ENCODE measurements at places on chromosomes 3 and 15.
A peak's percentile ranks its signal among the peaks of the same experiment; 100 is the strongest.

GRCh38 chr3:105585-105984, 91.0 kb upstream of the CHL1 start:
- no peak for DNase-seq

- DNase-seq, result no peak
Observed at GRCh38 chr3:19898721-19899120, 35.3 kb downstream of the EFHB start.

DNA sequence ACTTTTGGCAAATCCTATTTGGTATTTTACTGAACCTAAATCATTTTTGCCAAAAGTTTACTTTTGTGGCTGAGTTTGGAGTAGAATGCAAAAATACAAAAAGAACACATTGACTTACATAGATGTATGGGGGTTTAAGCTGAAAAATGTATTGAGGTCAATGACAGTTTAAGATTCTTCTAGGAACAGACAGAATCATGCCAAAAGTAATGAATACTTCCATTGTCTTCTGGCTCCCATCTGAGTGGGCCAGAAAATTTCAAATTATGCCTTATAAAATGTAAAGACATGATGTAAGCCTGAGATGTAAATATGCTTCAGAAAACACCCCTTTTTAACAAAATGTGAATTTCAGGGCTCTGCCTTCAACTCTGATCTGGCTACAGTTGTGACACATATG, 375.1 kb upstream of the DPH6 start:
- no peak for DNase-seq

DNA sequence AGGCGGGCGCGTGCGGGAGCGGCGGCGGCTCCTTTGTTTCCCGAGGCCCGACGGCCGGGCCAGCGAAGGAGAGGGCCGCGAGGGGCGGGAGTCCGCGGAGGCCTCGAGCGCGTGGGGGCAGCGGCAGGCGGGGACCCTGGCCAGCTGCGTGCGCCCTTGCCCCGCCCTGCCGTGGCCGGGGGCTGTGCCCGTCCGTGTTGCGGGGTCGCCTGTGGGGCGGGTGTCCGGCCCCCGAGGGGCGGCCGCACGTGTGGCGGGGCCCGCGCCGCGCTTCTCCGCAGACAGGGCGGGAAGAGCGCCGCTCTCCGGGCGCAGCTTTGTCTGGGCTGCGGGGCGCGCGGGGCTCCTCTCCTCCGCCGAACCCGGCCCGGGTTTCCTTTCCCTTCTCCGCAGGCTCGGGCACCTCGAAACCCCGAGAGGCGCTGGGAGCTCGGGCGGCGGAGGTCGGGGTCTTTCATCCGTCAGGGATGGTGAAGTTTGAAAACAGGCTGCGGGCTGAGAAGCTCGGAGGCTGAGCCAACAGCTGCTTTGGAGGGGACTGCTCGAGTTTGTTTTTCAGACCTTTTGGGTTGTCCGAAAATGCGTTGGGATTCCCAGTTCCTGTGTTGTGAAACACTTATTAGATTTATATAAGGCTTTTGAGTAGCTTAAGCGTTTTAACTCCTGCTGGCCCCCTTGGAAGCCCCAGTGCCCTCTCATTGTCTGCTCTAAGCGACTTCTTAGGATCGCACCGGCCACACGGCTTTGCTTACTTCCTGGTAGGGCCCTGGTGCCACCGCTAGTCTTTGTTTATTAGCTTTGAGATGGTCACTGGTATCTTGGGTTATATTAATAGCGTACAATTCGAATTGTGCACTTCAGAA, 817 bp downstream of the USP3 start:
- peak; percentile 25 for DNase-seq

GRCh38 chr3:43015572-43015971, 36.5 kb downstream of the GASK1A start:
- no peak for DNase-seq

- DNase-seq, result peak; percentile 31
Observed at GRCh38 chr3:15535732-15536131, 14.2 kb upstream of the COLQ start.

- no peak for DNase-seq
Observed at GRCh38 chr15:22232675-22233074, 152.3 kb downstream of the OR4M2 start.

GRCh38 chr3:17810759-17811158, 68.3 kb upstream of the TBC1D5 start:
- DNase-seq, result no peak

DNA sequence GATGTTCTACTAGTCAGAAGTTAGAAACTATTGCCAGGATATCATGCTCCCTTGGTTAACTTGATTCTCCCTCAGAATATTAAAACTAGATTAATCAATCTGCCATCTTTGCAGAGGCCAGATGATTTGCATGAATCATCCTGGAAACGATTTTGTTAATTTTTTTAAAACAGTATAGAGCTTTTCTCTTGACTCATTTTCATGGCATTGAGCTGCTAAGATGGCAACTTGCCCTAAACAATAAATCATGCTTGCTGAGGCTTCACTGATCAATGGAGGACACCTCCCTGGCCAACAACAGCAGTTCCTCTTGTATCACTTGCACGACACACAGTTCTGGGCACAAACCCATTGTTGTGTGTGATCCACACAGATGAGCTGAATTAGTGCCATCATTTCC, 109.1 kb downstream of the COL6A6 start:
- no peak for DNase-seq

DNA sequence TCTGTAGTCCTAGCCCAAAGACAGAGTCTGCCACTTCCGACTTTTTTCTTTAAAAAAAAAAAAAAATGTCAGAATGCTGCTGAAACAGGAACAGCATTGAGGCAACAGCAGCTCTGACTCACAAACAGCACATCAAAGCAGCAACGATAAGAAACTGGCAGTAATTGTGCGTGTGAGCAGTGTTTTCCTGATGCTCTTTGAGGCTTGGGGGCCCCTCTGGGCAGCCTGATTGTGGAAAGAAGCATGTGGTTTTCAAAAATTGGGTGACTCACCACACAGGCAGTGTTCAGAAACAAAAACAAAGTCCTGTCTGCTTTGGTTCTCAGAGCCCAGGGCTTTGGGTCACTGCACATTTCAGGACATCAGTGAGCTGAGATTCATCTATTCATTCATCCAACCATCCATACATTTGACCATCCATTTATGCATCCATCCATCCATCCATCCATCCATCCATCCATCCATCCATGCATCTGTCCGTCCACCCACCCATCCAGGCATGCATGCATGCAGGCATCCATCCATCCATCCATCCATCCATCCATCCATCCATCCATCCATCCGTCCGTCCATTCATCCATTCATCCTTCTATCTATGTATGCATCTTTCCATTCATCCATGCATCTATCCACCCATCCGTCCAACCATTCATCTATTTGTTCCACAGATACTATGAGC, 308.4 kb downstream of the RPLP1 start:
- DNase-seq, result peak; percentile 71

DNA sequence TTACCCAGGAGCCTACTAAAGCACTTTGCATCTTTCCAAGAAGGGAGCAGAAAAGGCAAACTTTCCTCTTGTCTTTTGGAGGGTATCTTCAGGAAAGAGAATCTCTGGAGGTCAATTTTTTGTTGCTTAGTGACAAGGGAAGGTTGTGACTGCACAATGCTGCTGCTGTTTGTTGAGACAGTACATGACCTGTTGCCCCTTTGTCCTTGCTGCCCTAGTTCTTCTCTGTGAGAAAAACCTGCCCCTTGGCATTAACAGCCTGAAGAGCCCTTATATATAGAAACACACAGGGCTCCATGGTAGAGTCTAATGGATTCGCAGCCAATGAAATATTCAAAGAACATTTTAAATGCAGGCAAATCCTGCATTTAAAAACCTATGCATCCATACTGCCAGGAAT, 20.3 kb downstream of the KLHDC8B start:
- no peak for DNase-seq

DNA sequence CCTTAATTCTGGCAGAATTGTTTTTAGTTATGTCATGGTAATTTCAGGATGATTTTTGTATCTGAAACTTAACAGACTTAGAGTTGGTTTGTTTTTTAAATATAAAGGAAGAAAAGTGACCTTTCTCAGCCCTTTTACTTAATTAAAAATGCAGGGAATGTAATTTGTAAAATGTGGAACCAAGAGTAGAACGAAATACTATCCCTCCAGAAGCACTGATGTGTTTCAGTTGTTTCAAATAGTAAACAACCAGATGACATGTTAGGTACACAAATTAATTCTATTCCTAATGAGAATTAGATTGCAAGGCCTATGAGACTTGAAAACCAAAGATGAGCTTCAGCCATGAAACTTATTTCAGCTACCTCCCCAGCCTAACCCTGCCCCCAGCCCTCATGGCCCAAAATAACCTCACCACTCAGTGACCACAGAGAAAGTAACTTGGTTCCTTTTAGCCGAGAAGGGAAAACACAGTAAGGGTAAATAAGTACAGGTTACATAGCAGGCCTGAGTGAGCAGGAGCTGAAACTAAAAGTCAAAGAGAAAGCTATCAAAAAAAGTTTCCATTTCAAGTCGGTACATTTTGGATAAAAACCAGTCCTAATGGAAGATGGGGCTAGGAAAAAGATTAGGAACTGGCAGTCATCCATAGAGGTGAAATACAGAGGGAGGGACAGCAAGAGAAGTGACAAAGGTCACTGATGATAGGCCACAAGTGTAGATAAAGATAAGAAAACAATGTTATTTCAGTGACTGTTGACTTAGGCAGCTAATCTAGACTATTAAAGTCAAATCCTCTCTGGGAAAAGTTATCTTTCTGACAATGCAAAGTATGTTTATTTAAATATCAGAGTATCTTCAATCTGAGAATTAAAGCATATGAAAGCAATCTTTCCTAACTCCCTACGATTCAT, 23.2 kb downstream of the SENP8 start:
- DNase-seq, result no peak

DNA sequence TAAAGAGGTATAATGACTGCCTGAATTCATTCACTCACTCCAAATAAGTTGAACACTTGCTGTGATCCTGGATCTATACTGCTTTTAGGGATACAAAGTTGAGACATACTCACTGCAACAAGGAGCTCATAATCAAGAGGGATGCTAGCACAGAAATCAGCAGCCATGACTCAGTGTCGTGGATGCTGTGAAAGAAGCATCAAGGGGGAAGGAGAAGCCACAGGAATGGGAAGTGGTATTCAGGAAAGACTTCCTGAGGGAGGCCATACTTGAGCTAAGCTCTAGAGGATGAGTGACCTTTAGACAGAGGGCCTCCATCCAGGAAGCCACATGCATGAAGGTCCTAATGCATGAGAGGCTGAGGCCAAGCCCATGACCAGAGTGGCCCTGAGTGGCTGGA, 245.7 kb upstream of the RORA start:
- no peak for DNase-seq

DNA sequence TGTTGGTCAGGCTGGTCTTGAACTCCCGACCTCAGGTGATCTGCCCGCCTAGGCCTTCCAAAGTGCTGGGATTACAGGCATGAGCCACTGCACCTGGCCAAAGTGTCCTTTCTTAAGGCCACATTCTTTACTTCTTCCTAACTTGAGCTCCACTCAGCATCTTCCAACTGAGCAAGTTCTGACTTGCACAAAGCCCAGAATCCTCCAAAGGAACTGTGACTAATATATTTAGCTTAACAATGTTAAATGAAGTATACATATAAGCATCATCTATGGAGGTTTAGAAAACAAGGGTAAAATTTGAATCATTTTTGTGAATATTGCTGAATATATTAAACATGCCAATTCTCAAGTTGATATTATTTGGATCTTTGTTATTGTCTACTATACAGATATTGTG, 93.7 kb downstream of the SHQ1 start:
- DNase-seq, result no peak

- no peak for DNase-seq
Observed at GRCh38 chr3:141728355-141728892, 9.7 kb upstream of the RNF7 start.

DNA sequence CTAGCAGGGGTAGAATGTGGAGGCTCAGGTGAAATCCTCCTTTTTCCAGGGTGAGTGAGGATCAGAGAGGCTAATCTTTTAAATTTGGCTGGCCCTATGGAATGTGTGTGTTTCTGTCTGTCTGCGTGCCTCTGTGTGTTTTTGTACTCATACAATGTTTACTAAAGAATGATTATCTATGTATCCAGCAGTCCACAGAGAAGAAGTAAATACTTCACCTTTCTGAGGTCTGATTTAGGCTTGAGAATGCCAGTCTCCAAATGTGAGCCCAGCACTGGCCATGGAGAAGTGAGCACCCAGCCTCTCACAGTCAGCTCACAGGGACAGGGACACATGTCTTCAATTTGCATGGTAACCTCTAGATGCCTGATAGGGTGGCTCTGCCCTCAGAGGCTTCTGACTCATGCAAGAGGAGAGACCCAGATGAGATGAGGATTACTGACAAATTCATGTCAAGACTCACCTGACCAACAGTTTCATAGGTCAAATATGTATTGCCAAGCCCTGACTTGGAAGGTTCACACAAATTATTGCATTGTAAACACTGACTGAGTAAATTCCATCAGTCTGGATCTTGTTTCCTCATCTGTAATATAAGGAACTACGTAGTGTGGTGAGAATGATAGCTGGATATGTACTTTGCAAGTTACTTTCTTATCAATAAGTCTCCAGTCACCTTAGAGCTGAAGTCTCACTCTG, 31.0 kb downstream of the ENTPD3 start:
- no peak for DNase-seq

- DNase-seq, result no peak
Observed at GRCh38 chr3:25585361-25586166, 79.1 kb downstream of the TOP2B start.

GRCh38 chr15:88571153-88571851, 24.8 kb upstream of the DET1 start:
- no peak for DNase-seq

DNA sequence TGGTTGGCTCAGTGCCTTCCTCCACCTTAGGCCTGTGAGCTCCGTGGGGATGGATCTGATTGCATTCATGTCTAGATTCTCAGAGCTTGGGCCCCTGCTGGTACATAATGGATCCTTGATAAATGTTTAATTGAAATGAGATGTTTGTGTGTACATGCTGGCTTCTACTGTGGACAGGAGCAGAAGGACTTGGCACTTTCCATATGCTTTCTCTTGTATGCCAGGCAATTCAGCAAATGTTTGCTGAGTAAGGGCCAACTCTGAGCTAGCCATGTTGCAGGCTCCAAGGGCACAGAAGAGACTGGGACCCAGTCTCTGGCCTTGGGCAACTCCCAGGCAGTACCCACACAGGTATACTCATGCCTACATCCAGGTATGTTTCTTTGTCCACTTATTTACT, 67.0 kb downstream of the RAB11A start:
- DNase-seq, result no peak

DNA sequence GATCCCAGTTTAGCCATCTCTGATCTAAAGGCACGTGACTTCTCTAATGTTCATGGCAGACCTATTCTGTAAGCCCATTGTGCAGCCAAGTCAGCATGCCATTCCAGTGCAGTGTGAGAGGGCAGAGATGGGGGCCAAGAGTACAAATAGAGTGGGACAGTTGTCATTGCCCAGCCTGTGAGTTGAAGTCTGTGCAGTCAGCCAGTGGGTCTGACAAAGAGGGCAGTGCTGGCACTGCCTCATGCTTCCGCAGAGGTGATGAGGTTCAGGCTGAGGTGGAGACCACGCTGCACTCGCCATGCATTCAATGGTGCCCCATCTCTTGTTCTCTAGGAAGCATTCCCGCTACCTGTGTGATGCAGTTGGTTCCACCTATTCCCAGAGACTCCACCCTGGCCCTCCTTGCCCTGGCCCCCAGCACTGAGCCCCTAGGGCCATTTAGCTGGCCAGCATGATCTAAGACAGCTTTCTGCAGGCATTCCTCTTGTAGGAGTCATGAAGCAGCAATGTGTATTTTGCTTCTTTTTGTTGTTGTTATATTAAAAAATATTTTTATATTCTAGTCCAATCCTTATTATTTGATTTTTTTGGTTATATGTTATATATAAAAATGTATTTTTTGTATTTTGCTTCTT, 3.7 kb downstream of the MRAS start:
- DNase-seq, result no peak

GRCh38 chr15:77039848-77040247, 31.1 kb downstream of the TSPAN3 start:
- DNase-seq, result no peak
